Renal cortex interstitium (tissue), 15 donors: ENCODE measurements at places on chromosomes 1 and 21.

GRCh38 chr1:94836891-94837290, 16.7 kb downstream of the SLC44A3 start:
- no peak for DNase-seq

DNA sequence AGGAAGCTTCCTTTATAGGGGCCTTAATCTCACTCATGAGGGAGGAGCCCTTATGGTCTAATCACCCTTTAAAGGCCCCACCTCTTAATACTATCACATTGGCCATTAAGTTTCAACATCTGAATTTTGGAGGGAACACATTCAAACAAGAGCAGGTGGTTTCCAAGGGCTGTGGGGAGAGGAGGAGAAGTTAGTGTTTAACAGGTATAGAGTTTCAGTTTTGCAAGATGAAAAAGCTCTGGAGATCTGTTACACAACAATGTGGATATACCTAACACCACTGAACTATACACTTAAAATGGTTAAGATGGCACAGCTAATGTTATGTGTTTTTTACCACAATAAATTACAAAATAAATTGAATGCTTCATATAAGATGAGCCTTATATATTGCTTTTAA, 113.4 kb upstream of the DNAH14 start:
- DNase-seq = no peak

DNA sequence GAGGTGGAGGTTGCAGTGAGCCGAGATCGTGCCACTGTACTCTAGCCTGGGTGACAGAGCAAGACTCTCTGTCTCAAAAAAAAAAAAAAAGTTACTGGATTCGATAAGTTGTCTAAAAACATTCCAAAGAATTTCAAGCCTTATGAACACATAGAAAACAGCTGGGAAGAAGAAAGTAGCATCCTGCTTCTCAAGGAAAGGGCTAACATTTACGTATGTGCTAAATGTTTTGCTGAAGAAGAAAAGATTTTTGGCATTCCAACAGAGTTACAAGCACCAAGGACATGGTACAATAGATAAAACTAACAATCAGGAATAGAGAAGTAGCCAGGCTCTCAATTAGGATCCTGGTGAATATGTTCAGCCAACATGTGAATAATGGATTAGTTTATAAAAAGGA, 69.8 kb downstream of the HFM1 start:
- DNase-seq = no peak

- no peak for DNase-seq
Observed at GRCh38 chr1:211638246-211638645, 37.2 kb downstream of the NEK2 start.

DNA sequence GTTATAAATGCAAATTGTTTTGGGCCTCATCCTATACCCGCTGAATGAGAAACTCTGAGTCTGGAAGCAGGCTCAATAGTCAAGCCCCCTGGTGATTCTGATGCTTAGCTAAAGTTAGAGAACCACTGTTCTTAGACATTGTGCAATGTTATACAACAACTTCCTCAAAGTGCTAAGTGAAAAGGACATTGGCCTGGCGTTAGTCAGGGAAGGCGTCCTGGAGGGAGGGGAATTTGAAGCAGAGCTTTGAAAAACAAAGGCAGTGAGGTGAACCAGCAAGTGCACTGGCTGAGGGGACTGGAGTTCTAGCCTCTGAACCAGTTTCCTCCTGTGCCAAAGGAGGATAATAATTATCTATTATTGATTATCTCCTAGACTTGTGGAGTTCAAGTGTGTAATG, 5.1 kb downstream of the CD1D start:
- no peak for DNase-seq

DNA sequence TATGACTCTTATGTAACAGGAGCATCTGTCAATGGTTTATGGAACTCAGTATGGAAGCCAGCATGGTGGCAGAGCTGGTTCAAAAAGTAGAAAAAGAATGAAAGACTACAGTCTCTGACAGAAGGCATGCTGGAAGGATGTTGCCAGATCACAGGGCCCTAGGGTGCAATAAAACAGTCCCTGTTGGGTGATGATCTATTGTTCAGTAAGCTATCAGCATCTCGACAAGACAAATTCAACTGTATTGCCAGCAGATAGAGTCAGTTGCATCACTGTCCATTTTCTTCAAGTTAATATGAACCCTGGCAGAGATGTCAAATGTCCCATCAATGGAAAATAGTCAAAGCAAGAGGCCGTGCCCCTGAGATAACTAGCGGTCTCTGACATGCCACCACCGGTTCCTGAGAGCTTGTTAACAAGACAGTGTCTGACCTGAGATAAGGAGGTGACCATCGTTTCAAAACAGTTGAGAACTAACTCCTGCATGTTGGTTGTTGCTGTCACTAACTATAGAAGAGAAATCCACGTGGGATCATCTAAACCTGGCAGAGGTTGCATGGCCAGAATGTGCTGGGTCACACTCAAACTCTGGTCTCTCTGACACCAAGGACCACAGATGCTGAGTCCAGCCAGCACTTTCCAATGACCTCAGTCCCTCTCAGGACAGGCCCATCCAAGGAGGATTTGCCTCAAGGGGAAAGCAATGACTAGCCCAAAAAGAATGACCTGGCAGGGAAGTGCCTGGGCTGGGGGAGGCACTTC, 125.9 kb downstream of the RIPK4 start:
- DNase-seq = no peak

GRCh38 chr1:112708002-112708448, 1.1 kb upstream of the RHOC start:
- no peak for DNase-seq

DNA sequence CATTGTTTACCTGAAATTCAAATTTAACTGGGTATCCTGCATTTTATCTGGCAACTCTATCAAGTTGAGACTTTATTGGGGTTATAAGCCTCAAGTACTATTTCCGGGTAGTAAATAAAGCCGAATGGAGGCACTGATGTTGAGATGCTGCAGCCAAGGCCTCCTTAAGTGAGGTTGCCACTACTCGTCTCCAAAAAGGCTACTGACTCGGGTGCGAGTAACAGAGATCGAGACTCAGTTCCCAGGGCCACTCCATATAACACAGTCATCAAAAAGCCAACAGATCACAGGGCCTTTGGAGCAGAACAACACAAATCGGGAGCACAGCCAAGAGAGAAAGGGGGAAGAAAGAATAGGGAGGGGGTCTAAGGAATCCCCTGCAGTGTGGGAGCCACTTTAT, 524 bp downstream of the COPA start:
- no peak for DNase-seq

GRCh38 chr1:218377143-218377660, 32.1 kb downstream of the TGFB2 start:
- DNase-seq = no peak

GRCh38 chr1:206944703-206945102, 1.6 kb downstream of the PIGR start:
- no peak for DNase-seq

- no peak for DNase-seq
Observed at GRCh38 chr1:25568834-25569596, 25.6 kb downstream of the LDLRAP1 start.

GRCh38 chr1:246969621-246970020, 37.9 kb upstream of the AHCTF1 start:
- DNase-seq = no peak

DNA sequence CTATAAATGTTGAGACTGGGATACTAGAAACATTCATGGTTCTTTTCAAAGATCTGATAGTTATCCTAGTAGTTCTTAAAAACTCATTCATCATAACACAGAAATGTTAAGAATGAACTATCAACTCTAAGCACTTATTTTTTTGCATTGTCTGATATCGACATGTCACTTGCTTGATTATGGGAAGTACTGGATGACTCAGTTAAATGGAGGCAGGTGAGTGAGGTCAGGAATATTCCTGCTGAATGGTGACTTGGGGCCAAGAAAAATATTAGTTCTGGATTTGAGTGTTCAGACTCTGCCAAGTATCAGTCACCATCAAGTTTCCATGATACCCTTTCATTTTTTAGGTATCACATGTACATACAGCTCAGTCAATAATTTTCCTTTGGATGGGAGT, 63.6 kb downstream of the NEK7 start:
- no peak for DNase-seq

DNA sequence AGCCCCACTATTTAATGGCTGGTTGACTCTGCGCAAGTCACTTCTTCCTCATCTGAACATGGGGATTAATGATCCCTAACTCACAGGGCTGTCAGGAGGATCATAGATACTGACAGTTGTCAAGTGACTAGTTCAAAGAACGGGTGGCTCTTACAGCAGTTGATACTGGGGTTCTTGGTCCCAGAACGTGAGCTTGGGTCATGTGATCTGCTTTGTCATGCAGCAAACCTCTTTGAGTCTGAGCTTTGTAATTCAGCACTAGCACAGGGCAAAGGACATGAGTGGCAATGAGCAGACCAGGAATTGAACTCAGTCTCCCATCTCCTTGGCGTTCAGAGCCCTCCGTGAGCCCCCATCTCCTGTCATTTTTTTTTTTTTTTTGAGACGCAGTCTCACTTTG, 64.4 kb downstream of the TRABD2B start:
- DNase-seq = no peak

DNA sequence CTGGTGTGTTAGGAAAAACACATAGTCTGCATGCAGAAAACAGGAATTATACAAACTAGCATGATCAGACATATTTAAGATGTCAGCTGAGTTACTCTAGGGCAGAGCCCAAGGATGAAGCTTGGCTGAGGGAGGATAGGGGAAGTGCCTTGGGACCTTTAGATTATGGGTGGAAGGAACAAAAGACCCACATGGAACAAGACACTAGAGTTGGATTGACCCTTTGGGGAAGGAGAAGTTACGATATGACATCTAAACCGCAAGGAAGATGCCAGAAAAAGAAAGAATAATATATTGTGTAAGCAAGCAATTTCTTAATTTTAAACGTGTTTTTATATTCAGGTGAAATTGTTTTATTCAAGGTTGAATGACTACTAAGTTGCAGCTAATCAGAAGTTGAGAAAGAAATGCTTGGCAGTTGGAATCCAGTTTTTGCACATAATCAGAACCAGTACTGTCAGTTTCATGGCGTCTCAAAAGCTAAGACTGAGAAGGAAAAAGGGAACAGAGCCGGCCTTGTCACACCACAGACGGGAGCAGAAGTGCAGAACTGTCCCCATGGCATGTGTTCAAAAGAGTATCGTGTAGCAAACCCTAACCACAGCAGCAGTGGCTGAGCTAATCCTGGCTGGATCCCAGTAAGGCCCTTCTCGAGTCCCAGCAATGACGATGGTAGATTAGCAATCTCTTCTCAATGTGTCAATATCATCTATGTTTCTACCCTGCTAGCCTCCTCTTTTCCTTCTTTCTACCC, 31.2 kb upstream of the IFNAR2 start:
- no peak for DNase-seq

DNA sequence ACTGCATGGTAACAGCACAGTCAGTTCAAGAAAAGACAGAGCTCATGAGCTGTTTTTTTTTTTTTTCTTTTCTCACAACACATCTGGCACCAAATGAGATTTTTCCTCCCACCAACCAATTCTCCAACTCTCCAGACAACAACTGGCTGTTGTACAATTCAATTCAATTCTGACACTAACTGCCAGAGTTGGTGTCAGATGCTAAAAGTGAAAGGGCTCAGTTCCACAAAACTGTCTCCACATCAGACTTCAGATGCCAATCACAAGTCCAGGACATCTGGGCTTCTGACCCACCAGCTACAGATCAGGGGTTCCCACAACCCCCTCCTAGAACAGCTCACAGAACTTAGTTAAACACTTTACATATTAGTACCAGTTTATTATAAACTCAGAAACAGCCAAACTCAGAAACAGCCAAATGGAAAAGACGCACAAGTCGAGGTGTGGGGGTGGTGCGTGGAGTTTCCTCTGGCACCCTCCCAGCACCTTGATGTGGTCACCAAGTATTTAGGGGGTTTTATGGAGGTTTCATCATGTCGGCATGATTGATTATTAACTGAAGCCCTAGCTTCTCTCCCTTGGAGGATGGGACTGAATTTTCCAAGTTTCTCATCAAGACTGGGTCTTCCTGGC, 39.2 kb upstream of the LRRC8D start:
- no peak for DNase-seq

DNA sequence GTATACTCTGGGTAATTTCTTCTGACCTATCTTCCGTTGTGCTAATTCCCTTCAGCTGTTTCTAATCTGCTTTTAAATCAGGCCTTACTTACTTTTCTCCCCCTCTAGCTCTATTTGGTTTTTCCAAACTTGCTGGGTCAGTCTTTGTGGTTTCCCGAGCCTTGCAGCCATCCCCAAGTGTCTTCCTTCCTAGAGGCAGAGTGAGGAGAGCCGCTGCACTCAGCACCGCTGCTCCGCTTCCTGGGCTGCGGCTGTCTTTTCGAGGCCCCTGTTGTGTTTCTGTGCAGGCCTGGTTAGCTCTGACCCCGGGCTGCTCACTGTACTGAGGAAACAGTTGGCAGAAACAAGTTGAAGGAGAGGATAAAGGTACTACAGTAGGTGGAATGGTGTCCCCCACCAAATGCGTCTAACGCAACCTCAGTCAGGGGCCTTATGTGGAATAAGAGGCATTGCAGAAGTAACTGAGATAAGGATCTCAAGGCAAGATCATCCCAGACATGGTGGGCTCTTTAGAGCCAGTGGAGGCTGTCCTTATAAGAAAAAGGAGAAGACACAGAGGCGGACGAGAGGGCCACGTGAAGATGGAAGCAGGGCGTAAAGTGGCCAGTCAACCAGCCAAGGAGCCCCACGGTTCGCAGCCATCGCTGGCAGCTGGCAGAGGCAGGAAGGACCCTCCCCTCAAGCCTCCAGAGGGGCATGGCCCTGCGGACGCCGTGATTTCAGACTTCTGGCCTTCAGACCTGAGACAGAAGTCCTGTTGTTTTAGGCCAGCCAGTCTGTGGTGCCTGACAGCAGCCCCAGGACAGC, 10.5 kb downstream of the WNT9A start:
- DNase-seq = no peak

- no peak for DNase-seq
Observed at GRCh38 chr1:228016181-228016510, 9.3 kb downstream of the WNT3A start.

GRCh38 chr1:181742426-181742825, 259.1 kb downstream of the CACNA1E start:
- no peak for DNase-seq

DNA sequence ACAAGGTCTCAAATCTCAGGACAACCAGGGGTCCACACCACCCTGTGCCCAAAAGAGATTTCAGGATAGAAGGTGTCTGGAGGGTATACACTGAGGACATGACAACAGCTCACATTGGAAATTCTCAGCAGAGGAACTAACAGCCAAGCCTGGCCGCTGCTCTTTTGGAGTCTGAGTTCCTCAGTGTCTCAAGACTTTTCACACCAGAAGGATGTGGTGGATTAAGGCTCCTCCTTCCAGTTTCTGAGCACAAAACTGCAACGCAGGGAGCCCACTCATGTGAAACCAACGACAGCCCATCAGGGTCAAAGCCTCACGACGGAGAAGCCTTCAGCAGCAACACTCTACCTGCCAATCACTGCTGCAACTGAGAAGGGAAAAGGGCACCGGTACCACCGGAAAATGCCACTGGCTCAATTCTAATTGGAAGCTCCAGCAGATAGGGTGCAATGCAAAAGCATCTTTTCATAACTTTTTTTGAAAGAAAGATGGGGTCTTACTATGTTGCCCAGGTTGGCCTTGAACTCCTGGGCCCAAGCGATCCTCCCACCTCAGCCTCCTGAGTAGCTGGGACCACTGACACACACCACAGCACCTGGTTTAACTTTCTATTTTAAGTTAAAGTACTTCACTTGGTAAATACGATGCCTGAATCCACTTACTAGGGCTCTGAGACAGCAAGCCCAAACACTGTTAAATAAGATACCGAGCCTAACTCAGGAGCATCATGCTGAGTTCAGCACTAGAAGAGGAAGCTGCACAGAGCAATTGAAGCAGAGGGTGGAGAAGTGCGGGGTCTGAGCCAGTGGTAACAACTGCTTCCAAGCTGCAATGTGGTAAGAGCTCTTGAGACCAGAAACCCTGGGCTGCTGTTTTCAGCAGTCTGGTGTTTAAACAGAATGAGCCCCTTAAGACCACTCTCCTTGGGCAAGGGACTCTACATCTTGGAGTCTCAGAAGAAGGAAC, 7.8 kb downstream of the CAPZB start:
- no peak for DNase-seq
